ENCODE measurements at places on chromosomes 2 and 18.

DNA sequence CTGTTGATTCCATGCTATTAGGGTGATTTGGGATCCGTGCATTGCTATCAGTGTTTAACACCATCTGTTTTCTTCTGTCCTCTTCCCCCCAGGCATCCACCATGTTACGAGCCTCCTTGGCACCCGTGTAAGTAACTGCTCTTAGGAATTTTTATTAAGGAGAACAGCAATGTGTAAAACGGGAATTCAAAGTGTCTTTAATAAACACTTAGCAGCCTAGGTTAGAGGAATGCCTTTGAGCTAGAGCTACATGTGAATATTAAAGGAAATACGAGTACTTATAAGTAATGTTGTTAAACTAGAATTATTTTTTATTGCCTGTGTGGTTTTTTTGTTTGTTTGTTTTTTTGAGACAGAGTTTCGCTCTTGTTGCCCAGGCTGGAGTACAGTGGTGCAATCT lies 58.1 kb downstream of the ARMC9 start:
- no peak for DNase-seq

GRCh38 chr18:78408623-78409022 lies 571.0 kb upstream of the SALL3 start:
- no peak for DNase-seq

- no peak for DNase-seq
These were observed 198.4 kb downstream of the RBM43 start for GRCh38 chr2:151063271-151063670.

DNA sequence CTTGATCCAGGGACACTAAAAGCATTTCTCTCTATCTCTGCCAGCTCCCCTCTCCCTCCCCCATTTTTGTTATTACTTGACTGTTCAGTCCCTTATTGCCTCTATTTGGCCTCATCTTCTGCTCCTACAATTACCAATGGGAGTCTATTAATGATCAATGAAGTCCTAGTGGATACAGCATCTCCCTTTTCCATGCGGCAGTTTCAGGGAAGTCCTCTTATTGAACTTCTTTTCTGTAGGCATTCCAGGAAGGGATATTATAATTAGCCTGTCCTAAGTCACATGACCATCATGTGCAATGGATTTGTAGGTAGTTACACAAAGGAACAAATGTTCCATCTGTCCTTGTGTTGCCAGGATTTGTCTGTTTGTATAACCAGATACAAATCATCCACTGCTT lies 495.1 kb upstream of the CNTNAP5 start:
- no peak for DNase-seq

DNA sequence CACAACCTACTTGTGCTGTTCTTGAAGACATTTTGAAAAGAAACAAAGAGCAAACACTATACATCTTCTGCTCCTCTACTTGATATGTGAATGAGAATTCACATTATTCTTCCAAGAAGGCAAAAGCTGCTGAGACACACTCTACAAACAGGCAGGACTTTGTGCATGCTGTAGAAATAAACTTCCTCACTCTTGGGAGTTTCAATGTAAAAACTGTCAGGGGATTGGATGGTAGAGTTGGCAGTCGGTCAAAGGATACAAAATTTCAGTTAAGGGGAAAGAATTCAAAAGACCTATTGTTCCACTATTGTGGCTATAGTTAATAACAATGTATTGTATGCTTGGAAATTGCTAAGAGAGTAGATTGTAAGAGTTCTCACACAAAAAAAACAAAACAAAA lies 196.3 kb downstream of the MC4R start:
- no peak for DNase-seq

- no peak for DNase-seq
These were observed 16.8 kb downstream of the SPHKAP start for GRCh38 chr2:228164718-228165117.

DNA sequence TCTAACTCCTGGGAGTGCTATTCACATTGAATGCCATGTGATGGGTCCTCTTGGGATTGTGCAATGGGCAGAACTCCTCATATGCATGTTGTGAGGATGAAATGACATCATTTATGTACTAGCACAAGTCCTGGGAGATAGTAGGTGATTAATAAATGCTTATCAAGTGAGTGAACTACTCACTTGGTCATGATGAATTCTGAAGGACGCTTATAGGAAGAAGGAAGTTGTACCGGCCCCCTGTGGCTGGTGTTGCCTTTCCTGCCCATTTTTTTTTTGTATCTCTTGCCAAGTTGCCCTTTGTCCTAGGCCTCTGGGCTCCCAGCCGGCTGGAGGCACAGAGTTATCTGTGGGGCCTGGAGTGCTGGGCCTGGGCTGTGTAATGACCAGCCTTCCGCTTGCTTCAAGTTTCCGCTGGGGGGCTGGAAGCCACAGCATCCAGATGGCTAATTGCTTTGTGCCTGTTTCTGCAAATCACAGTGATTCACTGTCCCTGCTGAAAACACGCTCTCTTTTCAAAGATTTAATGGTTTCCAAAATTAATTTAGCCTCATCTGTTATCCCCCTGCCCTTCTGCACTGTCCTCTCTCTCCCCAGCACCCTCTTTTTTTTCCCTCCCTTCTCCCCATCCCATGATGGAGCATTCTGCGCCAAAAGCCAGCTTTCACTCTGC lies 33.7 kb upstream of the MRPL33 start:
- DNase-seq = no peak

- no peak for DNase-seq
These were observed 89.2 kb upstream of the CXCR4 start for GRCh38 chr2:136207030-136207623.

DNA sequence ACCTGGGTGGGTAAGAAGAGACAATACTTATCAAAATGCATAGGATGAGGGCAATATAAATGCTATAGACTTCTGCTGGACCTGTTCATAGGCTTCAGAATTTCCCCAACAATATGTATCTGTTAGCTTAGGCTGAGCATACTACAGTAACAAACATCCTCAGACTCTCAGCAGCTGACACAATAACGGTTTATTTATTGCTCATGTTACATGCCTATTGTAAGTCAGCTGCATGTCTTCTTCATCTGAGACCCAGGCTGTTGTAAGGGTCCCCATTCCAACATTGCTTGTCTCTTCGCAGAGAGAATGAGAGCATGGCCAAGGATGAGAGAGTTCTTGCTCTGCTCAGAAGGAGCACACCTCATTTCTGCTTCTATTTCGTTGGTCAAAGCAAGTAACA lies 150.7 kb downstream of the TMEM200C start:
- DNase-seq = no peak

GRCh38 chr2:229196448-229196847 lies 74.6 kb downstream of the PID1 start:
- no peak for DNase-seq

- no peak for DNase-seq
These were observed 2084.4 kb upstream of the PIK3C3 start for GRCh38 chr18:39870591-39870990.
